ENCODE measurements at places on chromosomes 11 and 22. TPM values are rescaled to one million over a fixed set of nuclear protein-coding genes. Genes with fewer than 3 reads are reported as not detected.

Gene BAIAP2L2
- total RNA-seq = 2.3 TPM

Gene BIK
- total RNA-seq = 6.1 TPM

Gene NDUFS8
- 112 TPM for total RNA-seq

Gene PAMR1
- total RNA-seq = 9.2 TPM

Gene C22orf39
- total RNA-seq = 15.8 TPM

Gene GSTP1
- total RNA-seq = 2,883 TPM

Gene VEGFB
- total RNA-seq = 50.5 TPM

Gene TRIM48
- total RNA-seq = not detected

Gene INCENP
- 84.0 TPM for total RNA-seq

Gene OR8D4
- total RNA-seq = not detected

Gene SLC17A6
- total RNA-seq = not detected

Gene C11orf91
- total RNA-seq = not detected

Gene C1QTNF5
- 5.8 TPM for total RNA-seq

Gene LRRC74B
- not detected for total RNA-seq

Gene AIFM3
- 0.57 TPM for total RNA-seq

Gene OR4A16
- not detected for total RNA-seq

Gene KDM4D
- 0.83 TPM for total RNA-seq

Gene DAGLA
- total RNA-seq = 1.7 TPM

Gene TYR
- total RNA-seq = not detected

Gene TUBA8
- 0.57 TPM for total RNA-seq

Gene SPON1
- total RNA-seq = 7.0 TPM

Gene SPDYC
- total RNA-seq = not detected

Gene OR8D1
- total RNA-seq = not detected

Gene IL17REL
- not detected for total RNA-seq

Gene HOATZ
- not detected for total RNA-seq

Gene IL10RA
- 2.3 TPM for total RNA-seq

Gene NXPE2
- total RNA-seq = not detected

Gene ROBO3
- 1.8 TPM for total RNA-seq

Gene CEND1
- not detected for total RNA-seq

Gene ASRGL1
- total RNA-seq = 7.6 TPM

Gene TIRAP
- 8.2 TPM for total RNA-seq

Measured in esophagus squamous epithelium (tissue), 5 donors.